ENCODE measurements at places on chromosomes 6 and 20.

GRCh38 chr20:20022498-20022897 is 5.3 kb downstream of the NAA20 start:
- DNase-seq, result no peak

DNA sequence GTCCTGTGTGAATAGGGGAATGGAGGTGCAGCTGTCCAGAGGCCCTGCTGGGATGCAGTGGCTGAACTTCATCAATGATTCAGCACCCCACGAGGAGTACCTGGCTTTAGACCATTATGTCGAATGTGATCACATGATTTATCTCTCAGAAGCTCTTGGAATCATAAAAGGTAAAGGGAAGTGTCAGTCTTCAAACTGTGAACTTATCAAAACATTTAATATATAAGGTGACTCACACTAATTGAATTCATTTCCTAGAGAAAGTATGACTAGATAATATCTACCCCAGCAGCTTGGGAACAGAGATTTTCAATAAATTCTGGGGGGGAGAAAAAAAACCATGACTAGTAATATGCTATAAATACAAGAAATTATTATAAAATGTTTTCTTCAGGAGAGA is 29.5 kb downstream of the ALDH8A1 start:
- DNase-seq, result no peak

DNA sequence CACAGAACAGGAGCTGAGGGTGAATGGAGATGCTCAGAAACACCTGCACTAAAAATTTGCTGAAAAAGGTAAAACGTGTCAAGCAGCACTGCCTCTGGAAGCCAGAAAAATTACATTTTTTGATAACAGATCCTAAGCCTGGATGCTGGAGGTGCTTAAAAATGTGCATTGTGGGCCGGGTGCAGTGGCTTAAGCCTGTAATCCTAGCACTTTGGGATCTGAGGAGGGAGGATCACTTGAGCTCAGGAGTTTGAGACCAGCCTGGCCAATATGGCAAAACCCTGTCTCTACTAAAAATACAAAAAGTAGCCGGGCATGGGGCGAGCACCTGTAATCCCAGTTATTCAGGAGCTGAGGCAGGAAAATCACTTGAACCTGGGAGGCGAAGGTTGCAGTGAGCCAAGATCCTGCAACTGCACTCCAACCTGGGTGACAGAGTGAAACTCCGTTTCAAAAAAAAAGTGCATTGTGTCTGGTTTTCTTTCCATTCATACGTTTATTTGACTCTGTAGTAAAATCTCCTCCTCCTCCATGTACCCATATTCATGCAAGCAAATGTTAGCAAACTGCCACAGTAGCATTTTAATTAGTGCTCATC is 587 bp upstream of the BTN3A1 start:
- DNase-seq, result no peak

DNA sequence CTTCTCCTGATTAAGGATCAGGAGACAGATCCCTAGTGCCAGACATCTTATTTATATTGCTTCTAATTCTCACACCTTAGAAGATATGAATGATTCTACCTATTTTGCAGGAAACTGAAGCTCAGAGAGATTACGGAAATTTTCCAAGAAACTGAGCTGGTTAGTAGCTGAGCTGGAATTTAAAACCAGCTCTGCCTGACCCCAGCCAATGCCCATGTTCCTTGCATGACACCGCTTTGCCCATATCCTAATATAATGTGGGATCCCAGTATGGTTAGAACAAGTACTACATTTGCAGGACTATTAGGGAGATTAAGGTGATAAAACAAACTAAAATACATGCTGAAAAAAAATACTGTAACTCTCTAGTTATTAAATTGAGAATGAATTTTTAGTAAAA is 1.9 kb downstream of the TMEM30A start:
- DNase-seq, result no peak

DNA sequence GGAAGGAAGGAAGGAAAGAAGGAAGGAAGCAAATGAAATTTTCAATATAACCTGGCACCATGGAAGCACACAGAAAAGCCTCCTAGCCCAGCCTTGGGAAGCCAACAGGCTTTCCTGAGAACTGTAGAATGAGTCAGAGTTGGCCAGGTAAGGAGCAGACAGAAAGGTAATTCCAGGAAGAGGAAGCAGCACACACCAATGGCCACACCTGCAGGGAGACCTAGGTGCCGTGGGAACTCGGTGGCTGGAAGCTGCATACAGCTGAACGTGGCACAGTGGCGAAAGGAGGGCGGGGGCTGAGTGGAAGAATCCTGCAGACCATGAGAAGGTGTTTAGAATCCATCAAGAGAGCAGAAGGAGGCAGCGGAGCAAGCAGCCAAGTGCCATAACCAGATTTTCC is 224.8 kb upstream of the RREB1 start:
- no peak for DNase-seq

DNA sequence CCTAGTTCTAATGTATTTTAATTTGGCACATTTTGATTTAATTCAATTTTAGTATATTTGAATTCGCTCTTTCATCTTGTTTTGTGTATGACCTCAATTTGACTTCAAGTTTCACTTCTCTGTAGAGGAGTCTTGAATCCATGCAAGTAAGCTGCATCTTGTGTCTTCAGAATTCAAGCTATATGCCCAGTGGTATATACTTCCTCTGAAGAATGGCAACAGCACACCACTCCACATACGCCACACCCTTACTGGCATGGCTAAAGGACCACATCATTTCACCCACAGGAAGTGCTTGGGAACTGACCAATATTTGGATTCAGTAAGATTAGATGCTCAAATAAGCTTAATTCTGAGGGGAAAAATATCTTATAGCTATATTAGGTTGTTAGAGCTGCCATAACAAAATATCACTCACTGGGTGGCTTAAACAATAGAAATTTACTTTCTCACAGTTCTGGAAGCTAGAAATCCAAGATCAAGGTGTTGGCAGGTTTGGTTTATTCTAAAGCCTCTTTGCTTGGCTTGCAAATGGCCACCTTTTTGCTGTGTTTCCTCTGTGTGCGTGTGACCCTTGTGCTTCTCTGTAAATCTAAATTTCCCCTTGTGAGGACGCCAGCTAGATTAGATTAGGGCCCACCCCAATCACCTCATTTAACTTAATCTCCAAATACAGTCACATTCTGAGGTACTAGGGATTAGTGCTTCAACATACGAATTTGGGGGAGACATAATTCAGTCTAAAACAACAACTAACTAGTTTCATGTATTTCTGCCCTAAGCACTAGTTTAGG is 2.8 kb upstream of the ASF1A start:
- DNase-seq, result no peak

GRCh38 chr6:148005806-148006205 is 336.8 kb upstream of the SASH1 start:
- DNase-seq, result no peak

GRCh38 chr6:106773996-106774629 is 144.7 kb downstream of the QRSL1 start:
- no peak for DNase-seq

DNA sequence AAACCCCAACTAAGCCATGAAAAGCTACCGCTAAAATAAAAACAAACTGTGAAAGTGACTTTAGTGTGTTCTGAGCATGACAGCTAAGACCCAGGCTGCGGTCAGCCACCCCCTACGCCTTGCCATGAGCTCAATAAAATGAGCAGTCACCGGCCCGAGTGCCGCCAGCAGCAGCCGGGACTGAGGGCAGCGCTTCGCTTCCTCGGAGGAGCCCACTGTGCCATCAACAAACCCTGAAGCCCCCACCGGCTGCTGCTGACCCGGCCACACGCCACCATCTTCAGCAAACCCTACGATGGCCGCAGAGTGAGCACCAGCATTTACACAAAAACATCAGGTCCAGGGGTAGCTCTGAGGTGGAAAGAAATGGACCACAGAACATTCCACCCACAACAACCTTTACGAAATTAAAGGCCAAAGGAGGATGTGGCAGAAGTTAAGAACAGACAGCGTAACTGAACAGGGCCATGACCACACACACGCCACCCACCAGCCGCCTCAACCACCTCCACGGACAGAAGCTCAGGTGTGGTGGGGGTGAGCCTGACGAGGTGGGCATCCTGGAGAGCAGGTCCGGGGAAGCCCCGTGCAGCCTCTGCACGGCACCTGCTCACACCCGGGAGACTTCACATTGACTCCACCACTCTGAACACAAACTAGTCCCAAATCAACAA is 67.0 kb downstream of the THBS2 start:
- no peak for DNase-seq

DNA sequence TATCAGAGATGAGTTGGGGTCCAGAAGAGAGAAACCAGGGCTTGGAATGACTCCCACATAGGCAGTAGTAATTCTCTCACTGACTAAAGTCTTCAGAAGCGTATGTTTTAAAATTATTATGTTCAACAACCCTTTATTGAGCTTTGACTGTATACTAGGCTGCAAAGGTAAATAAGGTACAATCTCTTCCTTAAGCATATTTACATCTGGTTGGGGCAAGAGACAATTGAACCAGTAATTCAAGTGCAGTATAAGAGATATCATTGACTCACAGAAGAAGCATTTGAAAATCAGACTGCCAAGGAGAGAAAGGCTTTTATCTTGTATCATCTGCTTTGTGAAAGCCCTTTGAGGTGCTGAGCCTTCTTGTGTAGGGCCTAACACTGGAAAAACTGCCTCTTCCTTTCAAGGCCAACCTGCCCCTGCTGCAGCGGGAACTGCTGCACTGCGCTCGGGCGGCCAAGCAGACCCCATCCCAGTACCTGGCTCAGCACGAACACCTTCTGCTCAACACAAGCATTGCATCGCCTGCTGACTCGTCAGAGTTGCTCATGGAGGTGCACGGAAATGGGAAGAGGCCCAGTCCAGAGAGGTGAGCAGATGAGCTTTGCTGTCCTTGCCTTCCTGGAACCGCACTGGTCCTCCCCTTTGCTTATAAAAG is 39.3 kb upstream of the C20orf144 start:
- DNase-seq, result no peak

DNA sequence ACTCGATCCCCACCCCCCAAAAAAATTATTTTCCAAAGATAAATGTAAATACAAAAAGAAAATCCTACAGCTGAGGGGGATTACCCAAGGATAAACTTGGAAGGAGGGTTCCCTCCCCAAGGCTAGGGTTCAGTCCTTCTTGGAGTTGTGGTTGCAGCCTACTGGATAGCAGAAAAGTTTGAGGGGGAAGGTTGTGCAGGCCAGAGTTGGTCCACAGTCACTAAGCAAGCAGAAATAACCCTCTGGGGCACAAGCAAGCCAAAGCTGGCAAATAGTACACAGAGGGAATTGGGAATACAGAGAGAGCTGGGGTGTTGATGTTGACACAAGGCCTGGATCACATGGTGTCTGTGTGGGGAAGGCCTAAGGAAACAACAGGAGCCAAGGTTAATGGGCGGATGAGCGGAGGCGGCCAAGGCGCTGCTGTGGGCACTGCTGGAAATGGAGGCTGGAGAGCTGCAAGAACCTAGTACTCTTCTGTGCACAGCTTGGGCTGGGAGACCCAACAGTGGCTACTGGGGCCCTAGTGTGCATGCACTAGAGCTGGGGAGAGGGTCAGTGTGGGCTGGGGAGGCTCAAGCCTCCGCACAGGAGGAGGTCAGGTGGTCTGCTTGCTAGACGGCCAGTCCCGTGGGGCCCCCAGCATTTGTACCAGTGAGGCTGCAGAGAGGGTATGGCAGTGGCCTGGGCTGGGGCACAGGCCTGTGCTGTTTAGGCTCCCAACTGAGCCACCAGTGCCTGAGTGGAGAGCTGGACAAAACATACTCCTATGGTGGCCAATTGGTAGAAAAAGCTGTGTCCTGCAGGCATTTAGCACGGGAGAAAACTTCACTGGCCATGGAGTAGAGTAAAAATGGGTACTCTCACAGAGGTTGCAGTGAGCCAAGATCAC is 5.5 kb upstream of the SNRPB start:
- no peak for DNase-seq

- DNase-seq, result no peak
Measured at GRCh38 chr6:37524025-37524969, 24.6 kb upstream of the CCDC167 start.

- peak; percentile 28 for DNase-seq
Measured at GRCh38 chr6:106974336-106974998, at the start of gene CD24. CD24 (minus strand) TSS chr6:106974729; CDS start chr6:106974646, 83 bp downstream.

DNA sequence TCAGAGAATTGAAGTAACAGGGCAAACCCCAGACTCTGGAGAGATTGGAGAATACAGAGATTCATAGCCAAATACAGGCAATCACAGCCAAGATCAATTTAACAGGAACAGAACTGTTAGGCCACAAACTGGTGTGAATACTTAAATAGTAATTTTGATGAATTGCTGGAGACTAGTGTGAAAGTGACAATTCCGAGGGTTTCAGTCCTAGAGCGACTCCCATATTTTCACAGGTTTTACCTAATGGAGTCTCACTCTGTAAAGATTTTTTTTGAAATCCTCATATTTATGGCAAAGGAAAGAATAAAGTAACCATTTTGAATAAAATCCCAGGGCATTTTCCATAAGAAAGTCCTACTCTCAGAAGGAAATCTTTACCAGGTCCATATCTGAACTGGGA is 135.5 kb downstream of the MMUT start:
- DNase-seq, result no peak

GRCh38 chr20:30921286-30922071 is 336.0 kb upstream of the DEFB115 start:
- no peak for DNase-seq

DNA sequence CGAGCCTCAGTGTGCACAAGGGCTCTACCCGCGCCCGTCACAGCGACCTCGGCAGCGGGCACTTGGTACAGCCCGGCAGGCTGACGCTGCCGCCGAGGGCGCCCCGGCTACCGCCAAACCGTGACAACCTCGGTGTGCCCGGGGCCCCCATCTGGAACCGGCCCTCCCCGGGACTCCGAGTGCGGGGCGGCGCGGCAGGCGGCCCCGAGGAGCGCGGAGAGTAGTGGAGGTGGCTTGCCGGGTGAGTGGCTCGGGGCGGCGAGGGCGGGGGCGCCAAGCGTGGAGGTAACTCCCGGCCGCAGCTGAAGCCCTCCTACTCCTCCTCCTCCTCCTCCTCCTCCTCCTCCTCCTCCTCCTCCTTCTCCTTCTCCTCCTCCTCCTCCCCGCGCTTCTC is at the start of gene ISM1:
Gene ISM1, plus strand, starts transcription at position 371 of the 394 bp plus-strand sequence. CDS start 503 bp downstream, outside the sequence.
- no peak for DNase-seq

DNA sequence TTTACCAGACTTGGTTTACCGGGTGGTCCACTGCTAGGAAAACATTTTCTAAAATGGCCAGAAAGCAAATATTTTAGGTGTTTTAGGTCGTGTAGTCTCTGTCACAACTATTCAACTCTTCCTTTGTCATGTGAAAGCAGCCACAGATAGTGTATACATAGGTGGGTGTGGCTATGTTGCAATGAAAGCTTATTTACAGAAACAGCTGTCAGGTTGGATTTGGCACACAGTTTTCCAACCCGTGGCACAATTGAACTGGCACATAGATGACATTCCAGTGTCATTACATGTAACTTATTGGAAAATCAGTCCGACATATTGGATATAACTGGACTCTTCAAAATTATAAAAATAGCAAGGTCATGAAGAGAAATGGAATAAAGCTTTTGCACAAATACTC is 68.9 kb upstream of the KCNQ5 start:
- DNase-seq, result no peak

GRCh38 chr6:35089935-35090505 is 51.1 kb downstream of the TCP11 start:
- no peak for DNase-seq

- no peak for DNase-seq
Measured at GRCh38 chr6:33414592-33415271, 3.2 kb downstream of the CUTA start.

- DNase-seq, result no peak
Measured at GRCh38 chr6:92369309-92369708, 1050.0 kb downstream of the EPHA7 start.

- no peak for DNase-seq
Measured at GRCh38 chr6:128899341-128900050, 16.6 kb downstream of the LAMA2 start.

- DNase-seq, result no peak
Measured at GRCh38 chr20:51934301-51935002, 132.1 kb upstream of the SALL4 start.
